ENCODE measurements at places on chromosomes 16 and 17.

GRCh38 chr16:79767421-79768275, 167.1 kb upstream of the MAF start:
- no peak for DNase-seq

DNA sequence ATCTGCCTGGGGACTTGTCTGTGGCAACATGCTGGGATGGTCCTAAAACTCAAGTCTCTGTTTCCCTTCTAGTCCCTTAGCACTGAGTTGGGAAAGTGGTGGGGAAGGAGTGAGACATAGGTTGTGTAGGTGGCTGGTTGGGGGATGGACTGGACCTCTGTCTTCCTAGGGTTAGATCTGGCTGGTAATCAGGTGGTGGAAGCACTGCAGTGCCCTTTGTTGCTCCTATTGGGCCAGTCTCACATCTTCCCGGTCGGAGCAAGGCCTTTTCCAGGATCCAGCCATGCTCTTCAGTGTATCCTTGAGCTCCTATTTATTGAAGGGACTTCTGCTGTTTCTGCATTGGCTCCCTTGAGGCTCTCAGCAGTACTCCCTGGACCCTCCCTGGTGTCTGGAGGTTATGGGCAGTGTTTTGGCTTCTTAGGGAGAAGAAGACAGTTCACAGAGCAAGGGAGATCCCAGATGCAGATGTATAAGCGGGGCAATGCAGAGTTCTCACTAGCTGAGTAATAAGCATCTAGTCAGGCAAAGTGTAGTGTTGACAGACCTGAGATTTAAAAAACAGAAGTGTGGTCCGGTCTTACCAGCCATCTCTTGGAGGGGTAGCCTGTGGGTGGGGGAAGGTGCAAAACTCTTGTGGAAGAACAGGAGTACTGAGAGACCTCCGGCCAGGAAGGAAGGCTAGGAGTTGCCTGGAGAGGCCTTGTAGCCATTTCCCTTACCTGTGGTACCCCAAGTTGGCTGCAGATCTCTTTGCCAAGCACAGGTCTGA, 1.3 kb upstream of the NUTF2 start:
- DNase-seq = no peak

GRCh38 chr16:2285731-2286191, 17.8 kb upstream of the RNPS1 start:
- no peak for DNase-seq

DNA sequence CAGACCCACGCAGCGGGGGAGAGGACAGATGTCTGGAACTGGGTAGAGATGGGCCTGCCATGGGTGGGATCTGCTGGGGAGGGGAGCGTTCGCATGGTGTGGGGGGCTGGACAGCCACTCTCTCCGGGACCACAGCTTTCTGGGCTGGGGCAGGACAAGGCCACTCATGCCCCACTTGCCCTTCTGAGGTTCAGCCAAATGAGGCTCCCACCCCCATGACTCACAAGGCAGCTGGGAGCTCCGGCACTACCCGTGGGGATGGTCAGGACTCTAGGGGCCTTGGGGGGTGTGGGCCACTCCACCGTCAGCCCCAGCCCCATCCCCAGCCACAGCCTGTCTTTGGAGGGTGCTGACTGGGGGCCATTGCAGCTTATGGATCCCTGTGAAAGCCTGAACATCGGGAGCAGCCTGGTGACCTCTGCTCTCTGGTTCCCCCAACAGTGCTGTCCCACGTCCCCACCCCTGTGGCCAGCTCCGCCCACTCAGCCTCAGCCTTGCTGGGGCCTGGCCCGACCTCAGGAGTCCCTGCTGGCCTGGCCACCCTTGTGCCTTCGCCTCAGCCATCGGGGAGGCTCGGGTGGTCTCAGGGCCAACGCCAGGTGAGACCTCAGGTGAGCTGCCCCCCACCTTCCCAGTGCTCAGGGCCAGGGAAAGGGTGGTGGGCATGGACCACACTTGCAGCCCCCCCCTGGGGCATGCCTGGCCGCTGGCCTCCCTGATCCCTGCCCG, 4.7 kb upstream of the CDH15 start:
- DNase-seq = no peak

DNA sequence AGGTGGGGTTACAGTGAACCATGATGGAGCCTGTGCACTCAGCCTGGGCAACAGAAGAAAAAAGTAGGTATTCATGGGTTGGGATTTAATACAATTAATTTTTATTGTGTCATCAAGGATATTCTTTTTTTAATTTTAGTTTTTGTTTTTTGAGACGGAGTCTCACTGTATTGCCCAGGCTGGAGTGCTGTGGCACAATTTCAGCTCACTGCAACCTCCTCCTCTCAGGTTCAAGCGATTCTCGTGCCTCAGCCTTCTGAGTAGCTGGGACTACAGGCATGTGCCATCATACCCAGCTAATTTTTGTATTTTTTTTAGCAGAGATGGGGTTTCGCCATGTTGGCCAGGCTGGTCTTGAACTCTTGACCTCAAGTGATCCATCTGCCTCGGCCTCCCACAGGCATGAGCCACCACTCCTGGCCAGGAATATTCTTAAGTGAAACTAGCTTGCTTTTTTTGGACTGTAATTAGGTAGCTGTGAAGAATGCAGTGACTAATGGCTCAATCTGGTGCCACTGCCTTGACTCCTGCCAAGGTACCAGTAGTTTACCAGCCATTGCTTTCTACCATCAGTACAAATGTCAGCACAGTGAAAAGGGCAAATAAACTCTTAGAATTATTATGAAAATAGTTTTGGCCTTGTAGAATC, 4.8 kb downstream of the PPM1D start:
- peak; percentile 61 for DNase-seq

GRCh38 chr17:46770439-46770817, 48.1 kb downstream of the WNT3 start:
- DNase-seq = no peak

- DNase-seq = no peak
These were observed 47.7 kb upstream of the DOC2B start for GRCh38 chr17:228951-229708.

DNA sequence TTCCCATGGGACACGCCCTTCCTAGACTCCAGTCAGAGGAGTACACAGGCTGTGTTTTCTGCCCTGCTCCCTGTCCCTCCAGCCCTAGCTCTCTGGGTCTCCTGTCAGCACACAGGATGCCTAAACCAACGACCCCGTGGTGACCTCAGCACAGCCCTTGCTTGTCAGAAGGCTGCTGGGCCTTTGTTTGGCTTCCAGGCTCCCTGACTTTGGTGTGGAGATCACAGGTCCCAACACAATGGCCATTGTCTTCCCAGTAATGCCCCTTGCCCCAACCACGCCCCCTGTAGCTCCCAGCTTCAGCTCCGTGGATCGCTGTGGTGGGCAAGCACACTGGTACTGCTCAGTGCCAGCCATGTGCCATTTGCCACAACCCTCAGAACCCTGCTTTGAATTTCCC, 15.0 kb downstream of the HNF1B start:
- DNase-seq = no peak

DNA sequence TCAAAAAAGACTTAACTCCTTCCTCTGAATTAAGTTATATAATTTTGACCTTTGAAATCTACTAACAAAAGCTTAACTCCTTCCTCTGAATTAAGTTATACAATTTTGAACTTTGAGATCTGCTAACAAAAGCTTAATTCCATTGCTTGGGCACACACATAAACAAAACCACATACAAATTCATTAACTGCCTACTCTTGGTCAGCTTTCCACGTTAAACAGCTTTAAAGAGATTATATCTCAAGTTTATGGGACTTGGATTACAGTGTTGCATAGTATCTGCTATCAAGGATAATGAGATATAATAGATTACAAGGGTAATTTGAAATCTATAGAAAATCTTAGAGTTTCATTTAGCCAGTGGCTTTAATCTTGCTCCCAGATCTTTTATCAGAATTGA, 23.5 kb downstream of the COX10 start:
- DNase-seq = no peak

GRCh38 chr16:51328733-51329132, 177.7 kb upstream of the SALL1 start:
- no peak for DNase-seq

- no peak for DNase-seq
These were observed 1.8 kb upstream of the GINS2 start for GRCh38 chr16:85690469-85691064.

DNA sequence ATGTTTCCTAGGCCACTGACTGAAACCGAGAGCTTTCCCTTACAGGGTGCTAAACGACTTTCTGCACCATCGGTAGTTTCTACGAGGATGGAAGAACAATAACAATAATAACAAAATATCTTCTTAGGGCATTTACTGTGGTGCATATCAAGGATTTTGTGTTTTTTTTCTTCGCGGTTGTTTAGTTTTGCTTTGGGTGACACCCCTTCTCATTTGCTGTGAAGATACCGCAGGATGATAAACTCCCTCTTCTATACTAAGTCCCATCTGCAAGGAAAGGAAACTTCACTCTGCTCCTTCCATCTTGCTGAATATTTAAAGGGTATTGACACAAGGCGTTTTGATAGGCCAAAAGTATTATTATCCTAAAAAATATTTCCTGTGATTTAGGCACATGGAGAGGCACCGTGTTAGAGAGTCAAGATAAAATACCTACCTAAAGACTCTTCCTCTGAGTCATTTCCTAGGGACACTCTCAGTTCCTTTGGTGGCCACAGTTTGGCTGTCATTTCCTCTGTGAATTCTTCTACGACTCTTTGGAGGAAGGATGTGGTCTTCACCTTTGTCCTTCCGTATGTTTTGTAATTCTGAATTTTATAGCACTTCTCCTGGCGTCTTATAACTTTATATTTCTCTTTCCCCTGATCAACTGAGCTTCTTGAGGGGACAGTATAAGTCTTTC, 318.8 kb downstream of the CDH13 start:
- DNase-seq = no peak

- DNase-seq = no peak
These were observed 11.4 kb upstream of the NDRG4 start for GRCh38 chr16:58488531-58488930.

DNA sequence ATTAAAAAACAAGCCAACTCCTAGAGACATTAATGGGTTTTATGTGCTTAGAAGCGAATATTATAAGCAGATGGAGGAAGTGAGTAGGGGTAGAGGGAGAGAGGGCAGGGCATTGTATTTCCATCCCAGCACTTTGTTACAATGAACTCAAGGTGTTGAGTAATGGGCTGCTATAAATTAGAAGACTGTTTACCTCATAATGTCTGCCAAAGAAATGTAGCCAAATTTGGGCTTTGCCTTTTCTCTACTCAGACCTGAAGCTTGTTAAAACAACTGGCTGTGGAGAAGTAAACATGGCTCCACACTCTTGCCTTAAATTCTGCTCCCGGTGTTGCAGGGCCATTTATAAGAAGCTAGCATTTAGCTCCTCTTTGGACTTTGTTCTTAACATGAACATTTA, 134.7 kb downstream of the PMP22 start:
- no peak for DNase-seq

- DNase-seq = no peak
These were observed 10.2 kb upstream of the CLEC18B start for GRCh38 chr16:74431516-74431915.

GRCh38 chr16:58057121-58057520, 31.6 kb downstream of the MMP15 start:
- no peak for DNase-seq

DNA sequence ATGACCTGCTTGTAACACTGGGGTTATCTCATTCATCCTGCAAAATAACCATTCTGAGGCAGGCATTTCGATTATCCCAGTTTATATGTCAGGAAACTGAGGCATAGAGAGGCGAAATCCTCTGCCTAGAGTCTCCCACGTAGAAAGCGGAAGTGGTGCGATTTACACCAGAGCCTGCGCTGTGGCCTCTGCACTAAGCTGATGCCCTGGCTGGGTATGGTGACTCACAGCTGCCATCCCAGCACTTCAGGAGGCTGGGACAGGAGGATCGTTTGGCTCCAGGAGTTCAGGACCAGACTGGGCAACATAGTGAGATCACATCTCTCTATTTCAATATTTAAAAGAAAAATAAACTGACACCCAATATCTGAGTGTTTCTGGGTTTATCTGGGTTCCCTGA, 59.3 kb upstream of the BCO1 start:
- DNase-seq = no peak

GRCh38 chr17:78842881-78843565, 2.4 kb upstream of the USP36 start:
- DNase-seq = no peak

DNA sequence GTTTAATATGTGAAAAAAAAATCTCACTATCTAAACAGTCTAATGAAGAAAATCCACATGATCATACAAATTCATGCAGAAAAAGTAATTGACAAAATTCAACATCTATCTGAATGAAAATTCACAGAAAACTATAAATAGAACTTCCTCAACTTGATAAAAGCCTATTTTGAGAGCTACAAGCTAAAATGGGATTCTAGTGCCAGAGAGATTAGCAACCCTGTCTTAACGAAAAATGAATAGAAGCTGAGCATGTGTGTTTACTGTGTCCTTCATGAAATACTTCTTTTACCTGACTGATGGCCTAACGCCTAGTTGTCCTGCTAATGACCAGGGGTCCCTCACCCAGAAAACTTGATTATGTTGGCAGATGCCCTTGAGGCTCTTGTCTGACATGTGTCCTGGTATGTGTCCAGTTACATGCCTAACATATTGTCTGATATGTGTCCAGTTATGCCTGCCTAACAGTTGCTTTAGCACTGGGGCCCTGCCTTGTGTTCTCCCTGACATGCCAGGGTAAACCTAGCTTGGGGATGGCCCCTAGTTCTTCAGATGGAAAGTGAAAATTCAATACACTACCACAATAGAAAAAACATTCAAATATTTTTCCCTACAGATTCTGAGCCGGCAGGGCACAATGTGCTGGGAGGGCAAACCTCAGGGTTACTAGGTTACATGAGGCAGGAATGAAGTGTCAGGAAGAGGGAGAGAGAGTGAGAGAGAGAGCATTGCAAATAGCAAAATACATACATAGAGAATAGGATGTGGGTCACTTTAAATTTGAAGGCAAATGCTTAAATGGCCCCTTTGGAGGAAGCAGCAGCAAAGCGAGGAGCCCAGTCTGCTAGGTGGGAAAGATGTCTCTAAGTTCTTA, 834.0 kb downstream of the CDH11 start:
- no peak for DNase-seq

GRCh38 chr17:55735731-55736405, 13.2 kb upstream of the TMEM100 start:
- no peak for DNase-seq

GRCh38 chr16:62977876-62978275, 941.6 kb upstream of the CDH8 start:
- no peak for DNase-seq

- DNase-seq = no peak
These were observed 75.0 kb upstream of the WSB1 start for GRCh38 chr17:27218719-27219488.

DNA sequence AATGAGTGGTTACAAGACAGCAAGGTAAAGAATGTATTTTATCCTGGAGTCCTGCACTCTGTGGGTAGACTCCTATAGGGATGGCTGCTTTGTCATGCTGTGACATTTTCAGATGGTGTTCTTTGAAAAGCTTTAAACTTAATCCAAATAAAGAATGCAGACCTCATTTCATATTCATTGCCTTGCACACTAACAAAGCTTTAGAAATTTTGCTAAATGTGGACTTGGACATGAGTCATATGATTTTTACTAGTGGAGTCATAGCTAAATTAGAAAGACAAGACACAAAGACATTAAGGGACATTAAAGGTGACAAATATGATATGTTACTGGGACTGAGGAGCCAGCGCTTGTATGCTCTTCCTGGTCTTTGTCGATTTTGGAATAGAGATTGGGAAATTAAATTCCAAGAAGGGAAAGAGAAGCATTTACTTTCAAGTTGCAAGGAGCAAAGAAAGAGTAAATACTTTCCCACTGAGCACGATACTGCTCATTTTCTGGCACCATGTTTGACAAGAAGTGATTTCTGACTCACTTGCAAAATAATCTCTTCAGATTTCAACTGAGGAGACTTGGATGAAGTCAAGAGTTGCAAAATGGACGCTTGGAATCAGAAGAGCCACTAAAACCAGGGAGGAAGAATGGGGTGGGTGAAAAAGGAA, 152.9 kb upstream of the MYOCD start:
- DNase-seq = peak; percentile 34

Measured in GM04503 (cell line).